ENCODE measurements at places on chromosomes 12 and 14. TPM values are rescaled to one million over a fixed set of nuclear protein-coding genes. Genes with fewer than 3 reads are reported as not detected.

Gene FGF23
- total RNA-seq: not detected

Gene DUSP6
- total RNA-seq: 8.6 TPM

Gene OTX2
- not detected for total RNA-seq

Gene VWF
- 0.10 TPM for total RNA-seq

Gene CLECL1
- total RNA-seq: not detected

Gene KCTD10
- 44.0 TPM for total RNA-seq

Gene AVPR1A
- total RNA-seq: 0.02 TPM

Gene CMAS
- total RNA-seq: 45.6 TPM

Gene ERBB3
- 1.6 TPM for total RNA-seq

Gene GUCY2C
- total RNA-seq: not detected

Gene TAS2R19
- total RNA-seq: not detected

Gene PCK2
- total RNA-seq: 20.7 TPM
